ENCODE measurements at places on chromosomes 3 and 15.

DNA sequence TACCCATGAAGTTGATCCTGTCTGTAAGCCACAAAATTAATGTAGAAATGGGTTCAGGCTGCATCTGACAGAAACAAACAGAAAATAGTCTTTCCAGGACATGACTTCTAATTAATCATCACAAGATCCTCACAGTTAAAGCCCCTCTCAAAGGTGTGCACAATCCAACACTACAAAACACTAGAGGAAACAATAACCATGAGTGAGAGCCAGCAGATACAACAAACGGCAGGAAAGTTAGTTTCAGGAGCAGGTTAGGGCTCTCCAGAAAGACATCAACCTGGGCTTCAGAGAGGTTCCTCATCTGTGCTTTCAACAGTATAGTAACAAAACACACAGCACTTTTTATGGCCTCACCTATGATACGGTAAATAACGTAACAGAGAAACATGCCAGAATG, 42.8 kb downstream of the DPH3 start:
- DNase-seq: no peak

GRCh38 chr3:144229953-144230352, 258.3 kb downstream of the DIPK2A start:
- DNase-seq: no peak

DNA sequence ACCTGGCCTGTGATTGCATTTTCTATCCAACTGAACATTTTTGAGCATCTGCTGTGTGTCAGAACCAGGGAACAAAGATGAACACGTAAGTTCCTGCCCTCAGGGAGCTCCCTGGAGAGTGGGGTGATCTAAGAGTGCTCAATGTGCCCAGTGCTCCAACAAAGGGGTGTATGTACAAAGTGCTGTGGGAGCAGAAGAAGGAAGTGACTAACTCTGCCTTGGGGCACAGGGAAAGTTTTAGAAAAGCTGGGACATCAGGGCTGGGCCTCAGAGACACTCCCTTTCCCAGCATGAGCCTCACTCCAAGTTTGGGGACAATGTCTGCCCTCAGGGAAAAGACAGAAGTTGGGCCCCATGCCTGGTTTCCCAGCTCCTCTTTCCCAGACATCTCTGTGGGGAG, 27.6 kb upstream of the BNC1 start:
- no peak for DNase-seq

DNA sequence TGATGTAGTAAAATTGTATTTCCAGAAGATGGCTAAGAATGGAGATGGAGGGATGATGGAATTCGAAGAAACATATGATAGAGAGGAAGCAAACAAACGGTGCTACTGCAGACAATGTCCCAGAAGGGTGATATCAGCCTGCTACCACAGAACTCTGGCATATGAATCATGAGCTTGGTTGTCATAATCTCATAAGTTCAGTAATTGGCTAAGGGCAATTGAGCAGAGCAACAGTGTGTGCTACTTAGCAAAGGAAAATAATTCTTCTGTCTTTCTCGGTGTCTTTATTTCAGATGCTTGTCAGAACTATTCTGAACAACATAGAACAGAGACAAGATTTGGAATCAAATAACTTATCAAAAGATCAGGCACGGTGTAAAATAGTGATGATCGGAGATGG, 407.3 kb downstream of the GBE1 start:
- no peak for DNase-seq

DNA sequence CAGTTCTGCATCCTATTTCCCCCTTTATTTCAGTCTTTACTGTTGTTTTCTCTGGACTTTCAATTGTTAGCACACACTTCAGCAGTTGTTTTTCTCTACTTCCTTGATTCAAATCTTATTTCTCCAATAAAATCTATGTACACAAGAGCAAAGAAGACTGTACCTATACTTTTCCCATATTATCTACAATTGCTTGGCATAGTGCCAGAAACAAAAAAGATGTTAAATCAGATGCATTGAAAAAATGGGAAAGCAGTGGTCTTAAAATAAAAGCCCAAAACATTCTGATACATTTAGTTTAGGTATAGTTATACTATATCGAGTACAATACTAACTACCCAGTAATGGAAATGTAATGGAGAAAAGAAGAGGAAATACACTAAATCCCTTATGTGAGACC, 265.1 kb downstream of the UBE2E2 start:
- no peak for DNase-seq

- DNase-seq: no peak
These were observed 115.6 kb downstream of the NLGN1 start for GRCh38 chr3:173513123-173513522.

GRCh38 chr15:62752657-62753517, 289.7 kb upstream of the TPM1 start:
- DNase-seq: no peak

GRCh38 chr3:138289260-138289659, 40.4 kb downstream of the NME9 start:
- no peak for DNase-seq
